KG1 (cell line): ENCODE measurements at places on chromosomes 6 and 20.

DNA sequence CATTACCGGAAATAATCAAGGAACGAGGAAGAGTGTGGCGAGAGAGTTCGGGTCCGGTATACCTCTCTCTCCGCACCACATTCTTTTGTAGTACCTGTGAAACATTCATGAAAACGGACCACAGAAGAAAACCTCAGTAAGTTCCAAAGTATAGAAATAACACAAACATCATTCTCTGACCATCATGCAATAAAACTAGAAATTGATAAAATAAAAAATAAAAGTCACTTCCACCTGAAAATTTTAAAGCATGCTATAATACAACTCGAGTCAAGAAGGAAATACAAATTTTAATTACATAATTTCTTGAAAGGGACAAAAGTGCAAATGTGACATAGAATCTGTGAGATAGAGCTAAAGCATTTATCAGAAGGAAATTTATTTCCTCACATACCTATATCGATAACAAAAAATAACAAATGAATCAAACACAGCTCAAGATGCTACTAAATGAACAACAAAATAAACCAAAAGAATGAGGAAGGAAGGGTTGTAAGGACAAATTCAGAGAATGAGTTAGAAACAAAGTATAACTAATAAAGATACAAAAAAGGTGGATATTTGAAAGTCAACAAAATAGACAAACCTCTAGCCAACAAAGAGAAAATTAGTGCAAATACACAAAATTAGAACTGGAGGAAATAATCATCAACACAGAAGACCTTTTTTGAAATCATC, 84.2 kb downstream of the TRIM27 start:
- no peak for DNase-seq

DNA sequence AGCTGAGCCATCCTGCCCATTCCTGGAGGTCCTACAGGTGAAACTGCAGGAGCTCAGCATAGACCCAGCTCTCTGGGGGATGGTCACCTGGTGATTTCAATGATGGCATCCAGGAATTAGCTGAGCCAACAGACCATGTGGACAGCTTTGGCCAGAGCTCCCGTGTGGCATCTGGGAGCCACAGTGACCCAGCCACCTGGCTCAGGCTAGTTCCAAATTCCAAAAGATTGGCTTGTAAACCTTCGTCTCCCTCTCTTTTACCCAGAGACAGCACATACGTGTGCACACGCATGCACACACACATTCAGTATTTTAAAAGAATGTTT, 44.0 kb downstream of the SIRPA start:
- DNase-seq, result no peak

DNA sequence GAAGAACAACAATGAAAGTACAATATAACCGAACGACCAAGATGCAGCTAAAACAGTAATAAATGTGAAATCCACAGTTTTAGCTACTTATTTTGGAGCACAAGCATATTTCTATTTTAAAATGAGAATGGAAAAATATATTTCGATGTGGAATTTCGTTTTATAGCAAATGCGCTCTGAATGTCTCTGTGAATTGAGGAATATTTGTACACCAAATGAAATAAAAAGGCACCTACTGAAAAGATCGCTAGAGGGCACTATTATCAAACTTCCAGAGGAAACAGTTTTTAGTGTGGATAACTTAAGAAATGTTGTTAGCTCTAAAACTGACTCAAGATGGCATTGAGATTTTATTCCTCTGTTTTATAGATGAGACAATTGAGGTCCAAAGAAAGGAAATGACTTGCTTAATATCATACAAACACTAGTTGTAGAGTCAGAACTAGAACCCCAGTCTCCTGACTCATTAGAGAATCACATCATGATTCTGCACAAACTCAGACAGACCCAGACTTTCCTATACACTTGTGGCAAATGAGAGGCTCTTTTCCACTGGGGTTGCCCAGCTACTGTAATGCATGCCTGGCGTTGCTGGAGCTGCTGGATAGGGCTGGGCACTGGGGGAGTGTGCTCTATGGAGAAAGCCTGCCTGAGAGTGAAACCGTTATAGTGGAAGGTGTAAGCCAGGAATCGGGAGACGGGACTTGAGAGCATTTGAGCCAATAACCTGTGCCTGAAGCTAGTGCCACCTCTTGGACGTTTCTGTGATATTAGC, 51.9 kb downstream of the GCLC start:
- DNase-seq, result peak; percentile 89

- DNase-seq, result no peak
Measured at GRCh38 chr6:37289931-37290330, 32.0 kb upstream of the TMEM217 start.

DNA sequence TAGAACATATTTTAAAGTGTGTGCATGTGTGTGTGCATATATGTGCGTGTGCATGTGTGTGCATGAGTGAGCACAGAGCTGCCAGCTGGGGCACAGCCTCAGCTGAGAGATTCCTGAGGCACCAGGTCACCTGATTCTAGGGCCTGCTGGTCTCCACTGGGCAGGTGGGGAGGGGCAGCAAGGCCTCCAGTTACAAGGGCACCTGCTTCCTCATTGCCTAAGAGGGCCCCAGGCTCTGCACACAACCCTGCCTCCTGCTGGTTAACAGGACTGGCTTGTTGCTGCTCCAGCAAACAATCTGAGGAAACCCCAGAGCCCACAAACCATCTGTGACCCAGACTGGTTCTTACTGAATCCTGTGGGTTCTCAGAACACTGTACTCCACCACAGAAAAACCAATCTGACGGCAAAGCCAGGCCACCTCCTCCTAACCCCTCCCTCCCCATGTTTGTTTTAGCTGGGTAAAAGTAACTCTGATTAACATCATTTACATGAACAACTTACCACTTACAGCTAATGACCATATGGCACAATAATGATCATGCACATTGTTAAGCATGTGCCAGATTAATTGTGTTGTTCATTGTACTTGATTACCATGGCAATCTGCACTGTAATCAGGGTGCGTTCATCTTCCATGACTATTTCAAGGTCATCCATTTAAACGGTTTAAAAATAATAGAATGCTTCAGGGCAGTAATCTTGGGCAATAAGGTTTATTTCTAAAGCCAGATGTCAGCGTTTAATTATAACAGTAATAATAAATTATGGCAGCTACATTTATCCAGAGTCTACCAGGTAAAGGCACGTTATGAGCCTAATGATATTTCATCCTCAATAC, 23.1 kb upstream of the UBE2J1 start:
- DNase-seq, result no peak

DNA sequence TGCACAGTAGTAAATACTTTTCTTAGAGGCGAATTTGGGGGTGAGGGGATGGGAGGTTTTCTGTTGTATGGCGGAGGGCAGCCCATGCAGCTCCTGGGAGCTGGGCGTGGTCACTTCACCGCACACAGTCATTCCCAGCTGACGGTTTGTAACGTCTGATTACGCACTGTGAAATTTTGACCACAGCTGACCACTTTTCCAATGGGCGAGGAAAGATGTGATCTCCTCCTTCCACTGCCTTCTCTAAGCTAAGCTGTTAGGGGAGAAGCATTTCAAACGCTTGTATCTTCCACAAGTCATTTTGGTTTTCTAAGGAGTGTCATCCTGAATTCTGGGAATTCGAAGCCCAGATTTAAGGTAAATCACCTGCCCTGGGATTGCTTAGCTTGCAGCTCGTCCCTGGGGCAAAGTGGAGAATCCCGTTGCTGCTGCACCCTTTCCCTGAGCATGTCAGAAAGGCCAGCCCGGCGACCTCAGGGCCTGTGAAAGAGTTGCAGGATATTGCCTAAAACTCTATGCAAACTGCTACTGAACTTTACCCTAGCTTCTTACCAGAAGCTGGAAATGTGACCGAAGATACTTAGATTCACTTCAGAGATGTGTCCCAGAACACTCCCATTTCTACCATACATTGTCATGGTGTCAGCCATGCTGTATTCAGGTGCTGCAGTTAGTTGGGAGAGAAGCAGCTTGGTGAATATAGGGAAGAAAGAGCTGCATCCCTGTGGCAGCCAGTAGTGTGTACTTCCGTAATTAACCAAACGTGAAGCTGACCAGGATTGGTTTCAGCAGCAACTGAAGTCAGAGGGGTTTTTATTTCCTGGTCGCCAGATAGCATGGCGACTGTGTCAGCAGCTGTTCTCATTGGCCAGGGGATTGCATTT, 58.9 kb downstream of the RREB1 start:
- no peak for DNase-seq

DNA sequence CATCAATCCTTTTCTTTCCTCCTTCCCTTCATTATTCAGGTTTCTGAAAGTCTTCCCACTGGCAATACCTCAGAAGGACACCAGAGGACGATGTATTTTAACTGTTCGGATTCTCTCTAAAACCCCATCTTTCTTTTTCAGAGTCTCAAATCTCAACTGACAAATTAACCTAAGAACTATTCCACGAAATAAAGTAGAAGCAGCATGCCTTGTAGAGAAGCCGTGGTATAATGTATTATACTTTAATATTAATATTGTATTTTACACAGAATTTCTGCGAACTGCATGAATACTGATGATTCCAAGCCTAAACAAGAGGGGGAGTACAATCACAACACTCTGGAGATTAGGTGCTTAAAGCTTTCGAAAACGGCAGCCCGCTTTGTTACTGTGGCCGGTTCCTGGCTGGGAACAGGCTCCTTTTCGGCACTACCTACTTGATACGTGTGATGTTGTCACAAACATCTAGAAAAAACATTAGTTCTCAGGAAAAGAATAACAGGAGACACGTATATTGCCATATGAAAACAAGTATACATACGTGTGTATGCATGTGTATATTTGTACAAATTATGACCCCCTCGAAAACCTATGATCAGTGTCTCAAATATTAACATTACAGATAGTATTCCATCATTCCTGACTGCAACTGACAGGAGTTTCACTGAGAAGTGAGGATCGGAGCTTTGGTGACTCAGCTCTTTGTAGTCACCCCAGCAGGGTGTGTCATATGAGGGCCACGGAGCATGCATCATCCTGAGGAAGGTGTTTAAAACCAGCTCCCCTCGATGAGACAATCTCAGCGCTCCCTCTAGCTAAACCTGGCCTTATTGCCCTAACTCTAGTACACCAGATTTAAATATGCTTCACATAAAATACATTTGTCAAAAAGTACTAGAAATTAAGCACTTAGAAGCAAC, 319.7 kb upstream of the TCF21 start:
- peak; percentile 22 for DNase-seq

- no peak for DNase-seq
Measured at GRCh38 chr20:53660947-53661381, 67.3 kb upstream of the ZNF217 start.

DNA sequence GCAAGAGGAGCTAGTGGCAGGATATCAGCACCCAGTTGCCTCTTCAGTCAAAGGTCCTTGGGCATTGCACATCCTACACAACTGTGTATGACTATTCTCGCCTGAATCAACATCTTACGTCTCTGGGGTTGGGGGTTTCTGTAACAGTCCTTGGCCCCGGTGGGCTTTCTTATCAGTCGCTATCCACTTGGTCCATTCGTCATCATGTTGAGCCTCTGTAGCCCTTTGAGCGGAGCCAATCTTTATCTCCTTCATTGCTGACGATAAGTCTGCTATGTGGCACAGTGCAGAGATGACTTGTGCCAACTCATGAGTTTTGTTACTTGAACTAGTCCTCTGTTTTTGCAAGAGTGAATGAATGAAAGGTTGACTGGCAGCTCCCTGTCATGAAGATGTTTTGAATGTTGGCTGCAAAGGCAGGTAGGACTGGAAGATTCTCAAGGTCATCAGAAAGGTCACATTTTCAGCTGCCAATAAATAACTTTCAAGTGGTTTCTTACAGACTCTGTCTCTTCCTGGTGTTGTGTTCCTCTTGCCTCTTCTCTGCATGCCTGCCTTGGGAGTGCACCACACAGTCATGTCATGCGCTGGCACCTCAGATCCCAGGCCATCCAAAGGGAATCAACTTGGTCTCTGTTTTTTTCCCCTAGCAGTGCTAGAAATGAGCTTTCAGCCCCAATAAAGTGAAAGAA, 238.9 kb downstream of the SLC24A3 start:
- DNase-seq, result no peak

DNA sequence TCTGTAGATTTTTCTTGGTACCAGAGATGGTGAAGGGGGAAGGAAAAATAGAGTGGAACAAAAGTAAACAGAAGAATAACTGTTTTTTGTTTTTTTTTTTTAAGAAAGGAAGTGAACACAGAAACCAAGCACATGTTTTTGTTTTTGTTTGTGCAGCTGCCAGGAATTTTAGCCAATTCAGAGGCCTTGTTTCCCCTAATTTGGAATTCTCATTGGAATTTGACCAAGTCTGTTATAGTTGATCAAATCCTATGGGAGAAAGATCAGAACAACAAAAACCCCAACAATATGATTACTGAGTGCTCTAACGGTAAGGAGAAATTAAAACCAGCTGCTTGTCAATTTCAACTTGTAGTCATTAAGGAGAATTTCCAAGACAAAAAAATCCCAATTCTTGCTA, 18.2 kb upstream of the IL22RA2 start:
- DNase-seq, result no peak

DNA sequence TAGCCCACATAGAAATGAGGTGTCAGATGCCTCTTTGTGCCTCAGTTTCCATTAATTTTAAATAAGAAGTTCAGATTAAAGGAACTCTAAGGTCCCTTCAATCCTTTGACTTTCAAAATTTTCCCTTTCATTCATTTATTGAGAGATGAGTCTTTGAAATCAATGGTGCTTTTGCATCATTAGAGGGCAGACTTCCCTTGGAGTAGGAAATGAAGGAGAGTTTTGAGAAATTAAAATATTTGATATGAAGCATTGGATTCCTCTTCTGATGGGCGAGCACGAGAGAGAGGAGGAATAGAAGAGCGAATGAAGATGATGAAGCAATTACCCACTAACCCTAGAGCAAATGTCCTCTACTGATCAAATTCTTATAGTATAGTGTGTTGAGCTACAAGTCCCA, 105.7 kb downstream of the EDN1 start:
- no peak for DNase-seq

GRCh38 chr20:48295445-48295903, 510.2 kb upstream of the SULF2 start:
- no peak for DNase-seq

DNA sequence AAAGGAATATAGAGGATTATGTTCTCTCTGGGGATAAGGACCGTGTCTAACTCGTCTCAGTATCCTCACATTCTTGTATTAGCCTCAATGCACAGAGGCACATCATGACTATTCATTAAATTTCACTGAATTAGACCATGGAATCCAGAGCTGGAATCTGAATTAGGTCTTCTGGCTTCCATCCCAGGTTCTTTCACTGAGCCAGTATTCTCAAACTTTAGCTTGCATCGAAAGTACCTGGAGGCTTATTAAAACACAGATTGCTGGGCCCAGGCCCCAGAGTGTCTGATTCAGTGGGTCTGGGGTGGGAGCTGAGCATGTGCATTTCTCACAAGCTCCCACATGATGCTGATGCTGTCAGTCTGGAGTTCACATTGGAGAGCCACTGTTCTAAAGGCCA, 142.0 kb downstream of the UST start:
- DNase-seq, result no peak

DNA sequence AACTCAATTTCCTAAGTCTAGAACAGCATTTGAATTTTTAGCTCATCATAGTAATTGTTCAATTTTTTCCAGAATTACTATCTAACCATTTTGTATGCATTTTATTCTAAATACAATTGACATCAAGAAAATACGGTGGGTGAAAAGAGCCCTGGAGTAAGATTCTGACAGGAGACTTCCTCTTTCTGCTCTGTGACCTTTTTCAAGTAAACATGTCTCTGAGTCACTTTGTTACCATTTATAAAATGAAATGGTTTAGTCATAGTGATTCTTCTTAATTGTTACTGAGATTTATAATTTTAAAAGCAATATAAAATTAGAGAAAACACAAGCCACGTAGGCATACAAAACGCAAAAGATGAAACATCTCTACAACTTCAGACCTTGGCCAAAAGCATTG, 80.2 kb downstream of the PLCB1 start:
- no peak for DNase-seq

- DNase-seq, result no peak
Measured at GRCh38 chr20:32449057-32449889, 91.1 kb downstream of the ASXL1 start.

GRCh38 chr6:34383161-34383631, 9.3 kb downstream of the NUDT3 start:
- no peak for DNase-seq
